HEK293T (cell line): ENCODE measurements at places on chromosomes 6 and 20.
A peak's percentile ranks its signal among the peaks of the same experiment; 100 is the strongest.

DNA sequence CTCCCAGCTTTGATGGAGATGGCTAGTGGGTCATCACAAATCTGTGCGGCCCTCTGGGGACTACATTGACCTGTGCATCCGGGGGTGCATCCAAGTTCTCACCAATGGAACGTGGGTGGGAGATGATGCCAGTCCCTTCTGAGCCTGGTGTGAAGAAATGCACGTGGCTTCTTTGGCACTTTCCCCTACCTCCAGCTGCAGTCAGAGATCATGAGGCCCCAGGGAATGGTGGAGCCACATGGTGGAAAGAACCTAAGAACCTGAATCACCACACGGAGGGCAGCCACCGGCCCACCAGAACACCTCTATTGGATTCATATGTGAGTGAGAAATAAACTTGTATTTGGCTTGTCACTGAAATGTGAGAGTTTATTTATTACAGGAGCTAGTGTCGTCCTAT lies 9.9 kb upstream of the CDKN1A start:
- no peak for DNase-seq

- DNase-seq: no peak
Observed at GRCh38 chr6:98514796-98515195, 319.6 kb upstream of the POU3F2 start.

DNA sequence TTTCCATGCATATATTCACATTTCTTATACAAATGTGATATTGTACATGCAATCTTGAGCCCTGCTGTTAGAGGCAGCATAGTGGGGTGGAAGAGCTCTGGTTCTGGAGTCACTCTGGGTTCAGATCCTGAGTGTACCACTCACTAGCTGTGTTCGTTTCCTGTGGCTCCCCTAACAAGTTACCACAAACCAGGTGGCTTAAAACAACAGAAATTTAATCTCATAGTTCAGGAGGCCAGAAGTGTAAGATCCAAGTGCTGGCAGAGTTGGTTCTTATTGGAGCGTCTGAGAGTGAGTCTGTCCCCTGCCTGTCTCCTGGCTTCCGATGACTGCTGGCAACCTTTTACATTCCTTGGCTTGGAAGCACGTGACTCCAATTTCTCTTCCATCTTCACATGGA lies 115.6 kb downstream of the MAP3K7 start:
- DNase-seq: no peak

GRCh38 chr6:129647044-129647443 lies 62.9 kb downstream of the ARHGAP18 start:
- no peak for DNase-seq

- no peak for DNase-seq
Observed at GRCh38 chr6:106475284-106475683, 114.8 kb downstream of the CRYBG1 start.

GRCh38 chr20:33284284-33284683 lies 1.3 kb downstream of the BPIFB1 start:
- DNase-seq: no peak

GRCh38 chr6:129641344-129641743 lies 68.6 kb downstream of the ARHGAP18 start:
- no peak for DNase-seq

GRCh38 chr6:99467509-99468106 lies 42.5 kb upstream of the PNISR start:
- peak; percentile 25 for DNase-seq

DNA sequence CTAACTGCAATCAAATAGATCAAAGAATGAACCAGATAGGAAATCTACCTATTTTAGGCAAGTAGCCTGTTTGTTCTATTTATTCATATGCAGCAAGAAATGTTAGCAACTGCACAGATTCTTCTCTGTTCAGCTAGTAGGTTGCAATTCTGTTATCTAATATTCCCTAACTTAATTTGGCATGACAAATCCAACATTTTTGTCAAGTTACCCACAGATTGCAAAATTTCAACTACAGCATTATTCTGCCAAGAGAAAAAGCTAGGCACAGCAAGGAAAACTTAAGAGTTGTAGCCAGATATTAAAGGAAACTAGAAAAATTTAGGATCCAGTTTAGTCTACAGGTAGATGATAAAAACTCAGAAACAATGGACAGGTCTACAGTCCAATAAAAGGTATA lies 104.4 kb upstream of the SYNCRIP start:
- DNase-seq: no peak
